Hematopoietic multipotent progenitor cell treated with erythropoietin and hydrocortisone succinate and interleukin-3 and kit ligand, for 15 days (in vitro differentiated cells): ENCODE measurements at places on chromosomes 13 and 19.
A peak's percentile ranks its signal among the peaks of the same experiment; 100 is the strongest.

DNA sequence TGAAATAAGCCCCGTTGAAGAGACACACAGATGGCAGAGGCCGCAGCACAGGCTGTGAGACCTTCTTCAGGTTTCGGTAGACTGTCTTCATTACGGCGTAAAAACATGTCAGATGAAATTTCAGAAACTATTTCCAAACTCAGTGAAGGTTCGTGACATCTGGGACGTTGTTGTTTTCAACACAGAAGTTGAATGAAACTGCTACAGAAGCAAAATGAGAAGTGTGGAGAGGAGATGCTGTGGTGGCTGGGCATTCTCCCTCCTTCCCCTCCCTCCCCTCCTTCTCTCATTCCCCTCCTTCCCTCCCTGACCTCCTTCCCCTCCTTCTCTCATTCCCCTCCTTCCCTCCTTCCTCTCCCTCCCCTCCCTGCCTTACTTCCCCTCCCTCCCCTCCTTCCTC, 113.6 kb downstream of the ATP11A start:
- DNase-seq: no peak

- DNase-seq: no peak
These were observed 67.8 kb downstream of the SUCLA2 start for GRCh38 chr13:47932950-47933923.

GRCh38 chr13:40197936-40198595, 468.4 kb downstream of the FOXO1 start:
- no peak for DNase-seq

DNA sequence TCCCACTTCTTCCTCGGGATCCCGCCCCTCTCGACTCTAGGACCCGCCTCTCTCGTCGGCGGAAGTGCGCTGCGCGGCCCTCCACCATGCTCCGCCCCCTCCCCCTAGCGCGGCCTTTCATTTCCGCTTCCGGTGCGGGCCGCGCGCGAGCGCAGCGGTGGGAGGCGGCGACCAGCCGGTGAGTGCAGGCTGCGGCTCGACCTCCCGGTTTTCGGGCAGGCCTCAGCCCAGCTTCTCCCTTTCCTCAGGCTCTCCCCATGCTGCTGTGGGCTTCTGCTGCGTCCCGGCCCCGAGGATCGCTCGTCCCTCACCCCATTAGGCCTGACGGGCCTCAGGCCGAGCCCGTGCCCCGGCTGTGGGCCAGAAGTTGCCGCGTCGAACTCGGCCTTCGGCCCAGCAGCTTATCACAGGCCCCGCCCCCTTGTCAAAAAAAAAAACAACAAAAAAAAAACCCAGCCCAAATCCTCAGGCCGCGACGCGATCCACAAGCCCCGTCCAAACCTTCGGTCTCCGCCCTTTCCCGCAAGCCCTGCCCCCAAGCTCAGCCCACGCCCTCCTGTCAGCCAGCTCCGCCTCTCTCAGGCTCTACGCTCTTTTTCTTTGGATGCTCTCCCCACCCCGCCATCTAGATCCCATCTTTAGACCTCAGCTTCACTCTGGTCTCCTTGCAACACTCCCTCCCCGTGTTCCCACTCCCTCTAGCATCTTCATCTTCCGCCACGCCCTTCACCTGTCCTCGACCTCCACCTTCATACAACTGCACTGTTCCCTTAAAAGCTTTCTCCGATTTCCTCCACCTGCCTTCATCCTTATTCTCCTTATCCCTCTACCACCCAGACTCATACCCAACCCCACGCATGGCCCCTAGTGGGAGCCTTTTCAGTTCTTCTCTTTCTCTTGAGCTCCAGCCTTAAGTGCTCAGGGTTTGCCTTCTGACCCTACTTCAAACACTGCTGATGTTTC, at the start of gene CLASRP:
TSS of gene CLASRP (plus strand) at position 115 of the 963 bp plus-strand sequence. CDS start 1,168 bp downstream, outside the sequence.
- peak; percentile 92 for DNase-seq

DNA sequence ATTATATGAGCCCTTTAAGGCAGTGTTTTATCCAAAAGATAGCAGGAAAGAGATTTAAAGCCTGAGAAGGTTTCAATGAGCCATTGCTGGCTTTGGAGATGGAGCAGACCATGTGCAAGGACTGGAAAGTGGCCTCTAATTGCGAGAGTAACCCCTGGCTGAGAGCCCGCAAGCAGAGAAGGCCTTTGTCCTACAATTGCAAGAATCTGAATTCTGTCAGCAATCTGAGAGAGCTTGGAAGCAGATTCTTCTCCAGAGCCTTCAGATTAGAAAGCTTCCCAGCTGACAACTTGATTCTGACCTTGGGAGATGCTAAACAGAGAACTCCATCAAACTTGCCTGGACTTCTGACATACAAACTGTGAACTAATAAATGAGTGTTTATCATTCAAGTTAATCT, 528.7 kb upstream of the KLF12 start:
- no peak for DNase-seq

DNA sequence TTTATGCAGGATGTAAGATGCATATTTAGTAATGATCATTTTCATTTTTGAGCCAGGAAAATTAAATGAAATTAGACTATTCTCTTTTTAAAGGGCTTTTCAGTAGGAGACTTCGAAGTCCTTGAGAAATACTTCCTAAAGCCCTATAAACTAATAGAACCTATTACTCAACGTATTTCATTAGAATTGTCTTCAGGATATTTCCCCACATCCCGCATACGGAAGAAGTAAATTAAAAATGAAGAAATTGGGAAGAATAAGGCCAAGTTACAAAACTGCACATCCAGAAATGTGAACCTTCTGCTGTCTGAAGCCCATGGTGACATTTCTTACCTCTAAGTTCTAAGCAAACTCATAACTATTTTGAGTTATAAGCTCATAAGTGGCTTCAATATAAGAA, 66.5 kb downstream of the RXFP2 start:
- no peak for DNase-seq

GRCh38 chr13:108895220-108895704, 265.9 kb downstream of the MYO16 start:
- DNase-seq: peak; percentile 18

GRCh38 chr13:101970341-101970740, 431.5 kb downstream of the FGF14 start:
- DNase-seq: no peak

DNA sequence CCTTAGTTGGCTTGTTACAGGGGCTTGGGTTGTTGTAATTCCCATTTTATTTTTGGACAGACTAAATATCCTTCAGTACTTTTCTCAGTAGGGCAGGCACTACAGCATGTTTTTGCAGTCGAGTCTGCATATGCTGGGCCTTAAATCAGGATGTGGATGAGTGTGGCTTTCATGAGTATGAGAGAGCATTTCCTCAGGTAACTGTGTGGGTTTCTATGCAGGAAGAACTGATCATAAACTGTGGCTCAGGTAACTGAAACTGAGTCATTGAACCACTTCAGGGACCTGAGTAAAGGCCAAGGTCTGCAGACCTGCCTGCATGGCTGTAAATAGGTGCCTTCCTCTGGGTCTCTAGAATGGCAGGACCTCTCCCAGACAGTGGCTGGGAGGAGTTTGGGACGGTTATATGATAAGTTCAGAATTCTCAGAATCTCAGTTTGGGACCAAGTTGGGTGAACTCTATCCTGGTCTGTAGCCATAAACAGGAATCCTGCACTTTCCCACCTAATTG, 112.1 kb downstream of the ZNF737 start:
- DNase-seq: no peak

- no peak for DNase-seq
These were observed 15.6 kb upstream of the FBXO17 start for GRCh38 chr19:38990949-38991697.

DNA sequence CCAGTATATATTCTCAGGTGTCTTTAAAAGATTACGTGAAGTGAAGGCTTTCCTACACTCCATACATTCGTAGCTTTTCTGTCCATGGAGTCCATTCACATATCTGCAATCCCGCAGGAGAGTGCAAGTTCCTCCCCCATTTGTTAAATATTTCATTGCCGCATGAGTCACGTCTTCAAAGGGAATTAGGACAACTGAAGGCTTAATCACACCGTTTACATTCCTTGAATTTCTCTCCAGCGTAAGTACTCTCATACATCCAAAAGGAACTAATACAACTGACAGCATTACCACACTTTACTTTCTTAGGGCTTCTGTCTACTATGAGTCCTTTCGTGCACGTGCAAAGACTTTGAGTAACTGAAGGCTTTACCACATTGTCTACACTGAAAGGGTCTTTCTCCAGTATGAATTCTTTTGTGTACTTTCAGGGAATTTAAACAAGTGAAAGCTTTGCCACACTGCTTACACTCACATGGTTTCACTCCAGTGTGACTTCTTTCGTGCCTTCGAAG, 29.0 kb upstream of the ZNF564 start:
- DNase-seq: no peak

GRCh38 chr19:33771384-33772101, 25.1 kb upstream of the KCTD15 start:
- DNase-seq: peak; percentile 52

GRCh38 chr19:48629599-48630295, 7.4 kb downstream of the DBP start:
- DNase-seq: peak; percentile 51

GRCh38 chr19:33737681-33738371, 58.8 kb upstream of the KCTD15 start:
- no peak for DNase-seq
